ENCODE measurements at places on chromosomes 6 and 20.
A peak's percentile ranks its signal among the peaks of the same experiment; 100 is the strongest.

GRCh38 chr6:125154761-125155135 is 1.2 kb downstream of the TPD52L1 start:
- peak; percentile 74 for DNase-seq

- DNase-seq = no peak
These were observed 33.3 kb upstream of the ARMH2 start for GRCh38 chr6:24831771-24832716.

GRCh38 chr6:45917439-45917838 is 98.2 kb downstream of the CLIC5 start:
- no peak for DNase-seq

DNA sequence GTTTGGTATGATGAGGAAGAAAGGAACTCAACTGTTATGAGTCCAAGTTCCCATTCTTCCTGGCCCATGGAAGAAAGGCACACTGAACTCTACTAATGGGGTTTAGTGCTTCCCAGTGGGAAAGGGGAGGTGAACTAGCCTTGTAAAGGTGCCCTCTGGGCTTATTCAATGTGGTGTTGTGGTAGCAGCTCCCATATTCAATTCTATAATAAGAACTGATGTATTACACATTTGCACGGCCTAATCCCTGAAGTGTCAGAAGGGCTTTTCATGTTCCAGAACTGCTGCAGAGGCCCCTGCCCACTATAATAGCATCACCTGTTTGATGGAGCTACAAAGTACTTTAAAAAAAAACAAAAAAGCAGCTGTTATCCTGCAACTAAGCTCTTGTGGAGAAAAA is 17.1 kb downstream of the PRKN start:
- DNase-seq = no peak

GRCh38 chr6:74000666-74001490 is 304.9 kb downstream of the CD109 start:
- DNase-seq = no peak

DNA sequence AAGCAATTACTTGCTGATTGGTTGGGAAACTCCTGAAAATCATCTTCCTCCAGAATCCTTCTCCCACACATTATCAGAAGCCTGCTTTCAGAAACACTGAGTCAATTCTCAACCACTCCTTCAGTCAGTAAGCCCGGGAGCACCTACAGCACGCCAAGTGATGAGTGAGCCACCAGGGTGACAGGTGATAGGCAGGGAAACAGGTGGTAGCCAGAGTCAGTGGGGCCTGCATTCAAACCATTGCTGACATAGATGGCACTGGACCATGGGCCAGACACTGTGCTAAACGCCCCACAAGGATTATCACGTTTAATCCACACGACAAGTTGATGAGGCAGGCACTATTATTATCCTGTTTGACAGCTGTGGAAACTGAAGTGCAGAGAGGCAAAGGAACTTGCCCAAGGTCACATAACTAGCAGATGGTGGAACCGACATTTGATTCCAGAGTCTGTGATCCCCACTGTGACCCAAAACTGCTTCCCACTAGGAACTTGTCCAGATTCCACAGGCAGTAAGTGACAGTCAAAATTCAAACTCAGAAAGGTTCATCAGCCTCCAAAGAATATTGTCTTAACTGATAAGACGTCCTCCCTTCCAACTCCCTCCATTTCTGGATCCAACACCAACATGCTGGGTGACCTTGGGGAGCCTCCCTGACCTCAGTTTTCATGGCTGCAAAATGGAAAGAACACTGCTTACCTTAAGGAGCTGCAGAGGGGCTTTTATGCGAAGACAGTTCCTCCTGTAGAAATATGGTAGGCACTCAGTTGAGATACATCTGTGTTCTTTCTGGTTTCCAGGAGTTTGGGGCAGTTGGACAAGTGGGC is 23.9 kb upstream of the TOP1 start:
- DNase-seq = no peak

DNA sequence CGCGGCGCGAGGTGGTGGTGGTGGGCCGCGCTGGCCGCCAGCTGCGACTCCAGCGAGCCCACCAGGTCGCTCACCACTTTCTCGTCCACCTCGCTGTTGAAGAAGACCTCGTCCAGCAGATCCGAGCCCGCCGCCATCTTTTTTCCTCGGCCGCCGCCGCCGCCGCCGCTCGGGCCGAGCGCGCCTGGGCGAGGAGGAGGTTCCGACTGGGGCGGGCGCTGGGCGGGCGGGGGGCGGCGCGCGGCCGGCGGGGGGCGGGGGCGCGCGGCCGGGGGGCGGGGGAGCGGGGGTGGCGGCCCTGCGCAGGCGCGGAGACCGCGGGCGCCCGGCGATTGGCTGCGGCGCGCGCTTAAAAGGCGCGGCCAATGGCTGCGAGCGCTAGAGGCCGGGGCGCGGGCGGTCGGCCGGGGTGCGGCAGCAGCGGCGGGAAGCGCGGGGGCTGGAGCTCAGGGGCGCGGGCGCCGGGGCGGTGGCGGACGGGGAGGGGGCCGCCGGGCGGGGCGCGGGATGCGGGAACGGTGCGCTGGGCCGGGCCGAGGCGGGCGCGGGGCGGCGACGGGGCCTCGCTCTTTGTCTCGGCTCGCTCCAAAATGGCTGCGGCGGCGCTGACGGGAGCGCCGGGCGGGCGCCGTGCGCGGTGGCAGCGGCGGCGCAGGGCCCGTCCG is at the start of gene TAF4:
TSS of gene TAF4 (minus strand) at position 208 of the 665 bp plus-strand sequence. CDS start at position 137, 71 bp downstream.
- DNase-seq = peak; percentile 80

DNA sequence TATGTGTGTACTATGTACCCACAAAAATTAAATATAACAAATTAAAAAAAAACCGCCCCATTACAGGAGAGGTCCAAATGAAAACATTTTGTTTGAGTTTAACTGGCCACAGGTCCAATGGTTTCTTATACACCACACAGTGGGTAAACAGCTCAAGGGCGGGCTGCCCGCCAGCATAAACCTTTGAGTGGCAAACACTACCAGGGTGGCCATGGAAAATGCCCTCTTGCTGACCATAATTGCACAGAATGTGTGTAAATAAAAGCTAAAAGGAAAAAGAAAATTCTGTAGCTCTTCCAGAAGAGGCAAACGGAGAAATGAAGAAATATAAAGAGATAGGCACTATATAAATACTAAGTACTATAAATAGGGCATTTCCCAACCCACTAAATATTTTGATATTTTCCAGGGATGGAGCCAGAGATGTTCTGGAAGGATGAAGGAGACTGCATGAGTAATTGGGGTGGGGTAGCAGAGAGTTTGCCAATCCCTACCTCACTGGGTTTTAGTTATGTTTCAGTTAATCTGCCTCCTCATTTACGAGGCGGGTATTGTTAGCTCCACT is 1.1 kb upstream of the CDC5L start:
- peak; percentile 85 for DNase-seq

DNA sequence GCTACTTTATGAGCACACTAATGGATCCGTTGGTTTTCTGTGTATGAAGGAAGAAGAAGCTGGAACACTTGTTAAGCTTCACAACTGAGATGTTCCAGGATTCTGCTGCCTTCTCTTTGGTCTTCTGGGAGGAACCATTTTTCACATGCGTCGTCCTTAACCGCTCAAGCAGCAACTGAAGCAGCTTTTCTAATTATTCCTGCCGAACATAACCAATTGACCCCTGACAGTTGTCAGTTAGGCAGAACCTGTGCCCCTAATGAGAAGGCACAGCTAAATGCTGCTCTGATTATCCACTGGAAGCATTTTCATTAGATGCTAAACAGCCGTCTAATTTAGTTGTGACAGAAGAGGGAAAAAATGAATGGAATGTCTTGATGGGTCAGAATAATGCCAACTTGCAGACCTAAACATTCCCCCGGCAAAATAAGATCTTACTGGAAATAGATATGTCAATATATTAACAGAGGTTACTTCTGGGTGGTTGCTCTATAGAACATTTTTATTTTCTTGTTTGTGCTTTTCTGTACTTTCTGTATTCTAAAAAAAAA is 85.0 kb upstream of the SMLR1 start:
- DNase-seq = no peak

GRCh38 chr6:168599769-168600330 is 158.9 kb downstream of the SMOC2 start:
- no peak for DNase-seq

DNA sequence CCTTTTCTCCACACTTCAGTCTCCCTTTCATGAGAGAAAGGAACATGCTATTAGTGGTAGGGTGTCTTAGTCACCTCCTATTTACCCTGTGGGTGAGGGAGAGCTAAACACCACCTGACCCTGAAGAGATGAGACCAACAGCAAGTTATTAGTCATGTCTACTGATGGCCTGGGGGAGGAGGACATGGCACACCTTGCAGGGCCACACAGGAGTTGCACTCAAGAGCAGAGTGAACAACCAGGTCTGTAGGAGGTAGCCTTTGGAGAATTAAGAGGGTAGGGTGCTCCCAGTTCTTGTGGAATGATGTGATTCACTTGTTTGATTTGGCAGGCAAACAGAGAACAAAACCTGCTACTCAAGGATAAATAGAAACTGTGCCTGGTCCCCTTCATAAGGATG is 82.7 kb upstream of the FABP7 start:
- no peak for DNase-seq

DNA sequence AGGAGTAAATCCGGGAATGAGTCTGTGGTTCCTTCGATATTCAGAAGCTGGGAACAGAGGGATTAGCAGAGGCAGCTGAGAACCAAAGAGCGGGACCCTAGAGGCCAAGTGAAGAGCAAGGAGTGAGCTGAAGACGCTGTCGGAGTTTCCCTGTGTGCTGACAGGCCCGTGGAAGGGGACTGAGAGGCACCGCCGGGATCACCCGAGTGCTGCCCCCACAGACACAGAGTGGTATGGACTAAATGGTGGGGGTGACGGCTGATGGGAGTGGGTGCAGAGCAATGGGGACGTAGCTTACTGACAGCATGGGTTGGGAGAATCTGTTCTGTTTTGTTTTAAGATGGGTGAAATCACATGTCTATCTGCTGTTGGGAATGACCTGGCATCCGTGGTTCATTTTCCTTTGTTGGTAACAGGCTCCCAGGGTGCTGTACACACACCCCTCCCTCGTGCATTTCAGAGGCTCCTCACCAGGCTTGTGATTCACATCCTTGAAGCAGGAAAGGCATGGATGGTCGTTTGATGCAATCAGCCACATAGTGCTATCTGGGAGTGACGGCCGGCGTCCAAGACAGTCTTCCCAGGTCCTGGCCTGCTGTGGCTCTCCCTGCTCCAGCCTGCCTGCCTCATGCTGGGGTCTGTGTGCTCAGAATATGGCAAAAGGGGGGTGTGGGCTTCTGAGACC is 97.4 kb downstream of the THBS2 start:
- DNase-seq = no peak

DNA sequence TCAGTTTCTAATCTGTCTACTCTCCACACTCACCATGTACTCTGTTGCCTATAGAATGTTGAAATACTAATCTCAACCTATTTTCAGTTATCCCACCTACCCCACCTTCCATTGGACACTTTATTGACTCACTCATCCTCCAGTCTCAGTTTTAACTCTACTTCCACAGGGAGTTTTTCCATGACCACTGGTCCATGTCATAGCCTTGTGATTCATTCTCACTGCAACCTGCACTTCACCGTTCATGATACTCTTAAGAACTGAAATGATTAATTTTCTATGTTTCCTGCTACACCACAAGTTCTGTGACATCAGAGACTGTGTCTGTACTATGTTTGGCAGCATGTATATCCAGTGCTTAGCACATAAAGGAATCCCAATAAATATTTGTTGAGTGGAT is 122.8 kb upstream of the HSF2 start:
- DNase-seq = no peak

DNA sequence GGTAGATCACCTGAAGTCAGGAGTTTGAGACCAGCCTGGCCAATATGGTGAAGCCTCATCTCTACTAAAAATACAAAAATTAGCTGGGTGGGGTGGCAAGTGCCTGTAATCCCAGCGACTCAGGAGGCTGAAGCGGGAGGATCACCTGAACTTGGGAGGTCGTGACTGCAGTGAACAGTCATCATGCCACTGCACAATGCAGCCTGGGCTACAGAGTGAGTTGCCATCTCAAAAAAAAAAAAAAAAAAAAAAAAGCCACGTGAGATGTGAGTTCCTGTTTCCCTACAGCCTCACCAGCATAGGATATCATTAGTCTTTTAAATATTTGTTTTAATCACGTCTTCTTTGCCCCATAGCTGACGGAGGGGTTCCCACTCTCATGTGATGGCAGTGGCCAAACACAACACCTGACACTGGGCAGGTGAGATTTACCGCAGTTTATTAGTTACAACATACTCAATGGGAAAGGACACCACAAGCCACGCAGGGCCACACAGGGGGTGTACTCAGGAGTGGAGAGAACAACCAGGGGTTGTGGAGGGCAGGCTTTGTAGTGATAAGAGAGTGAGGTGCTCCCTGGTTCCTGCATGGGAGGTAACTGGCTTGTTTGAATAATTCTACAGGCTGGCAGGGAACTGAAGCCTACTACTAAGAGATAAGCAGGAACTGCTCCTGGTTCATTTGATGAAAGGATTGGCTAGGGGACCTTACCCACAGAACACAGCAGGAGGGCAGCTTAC is 4.6 kb upstream of the LZTS3 start:
- no peak for DNase-seq

- no peak for DNase-seq
These were observed 220.6 kb upstream of the UFL1 start for GRCh38 chr6:96301023-96301422.

- peak; percentile 38 for DNase-seq
These were observed 33.0 kb downstream of the HNF4A start for GRCh38 chr20:44388466-44389023.

- DNase-seq = no peak
These were observed 94.3 kb downstream of the TCP11 start for GRCh38 chr6:35046862-35047261.

GRCh38 chr6:11542863-11543262 is 5.3 kb downstream of the TMEM170B start:
- DNase-seq = no peak

All from body of pancreas (tissue), 4 donors.